ENCODE measurements at places on chromosomes 5 and 9. TPM values are rescaled to one million over a fixed set of nuclear protein-coding genes. Genes with fewer than 3 reads are reported as not detected.

TYRP1 gene
- 0.17 TPM for total RNA-seq

ELAVL2 gene
- total RNA-seq, result under 0.01 TPM

HRCT1 gene
- 1.2 TPM for total RNA-seq

AHRR gene
- total RNA-seq, result 6.2 TPM

All from fibroblast of lung (primary cell).